ENCODE measurements at places on chromosomes 3 and 15.

GRCh38 chr3:197561926-197562325 lies 6.2 kb upstream of the BDH1 start:
- no peak for DNase-seq

GRCh38 chr3:5220193-5220592 lies 32.7 kb downstream of the EDEM1 start:
- no peak for DNase-seq

GRCh38 chr3:133127381-133127780 lies 89.2 kb downstream of the TMEM108 start:
- no peak for DNase-seq

DNA sequence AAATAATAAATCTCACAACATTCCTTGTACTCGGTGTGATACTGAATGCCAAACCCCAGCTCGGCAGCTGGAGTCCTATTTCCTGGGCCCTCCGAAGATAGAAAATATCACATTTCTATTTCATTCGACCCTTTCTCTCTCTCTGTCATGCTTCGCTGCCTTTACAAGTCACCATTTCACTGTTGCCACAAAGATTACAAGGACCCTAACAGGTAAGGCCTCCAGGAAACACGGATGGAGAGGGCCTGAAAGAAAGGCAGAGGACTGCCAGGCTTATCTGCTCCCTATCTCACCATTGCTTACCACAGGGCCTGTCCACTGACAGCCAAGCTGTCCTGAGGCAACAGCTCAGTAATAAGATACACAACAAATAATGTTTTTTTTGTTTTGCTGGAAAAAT lies 376.5 kb downstream of the MECOM start:
- DNase-seq, result no peak

GRCh38 chr3:8113626-8114025 lies 388.0 kb upstream of the LMCD1 start:
- DNase-seq, result no peak

DNA sequence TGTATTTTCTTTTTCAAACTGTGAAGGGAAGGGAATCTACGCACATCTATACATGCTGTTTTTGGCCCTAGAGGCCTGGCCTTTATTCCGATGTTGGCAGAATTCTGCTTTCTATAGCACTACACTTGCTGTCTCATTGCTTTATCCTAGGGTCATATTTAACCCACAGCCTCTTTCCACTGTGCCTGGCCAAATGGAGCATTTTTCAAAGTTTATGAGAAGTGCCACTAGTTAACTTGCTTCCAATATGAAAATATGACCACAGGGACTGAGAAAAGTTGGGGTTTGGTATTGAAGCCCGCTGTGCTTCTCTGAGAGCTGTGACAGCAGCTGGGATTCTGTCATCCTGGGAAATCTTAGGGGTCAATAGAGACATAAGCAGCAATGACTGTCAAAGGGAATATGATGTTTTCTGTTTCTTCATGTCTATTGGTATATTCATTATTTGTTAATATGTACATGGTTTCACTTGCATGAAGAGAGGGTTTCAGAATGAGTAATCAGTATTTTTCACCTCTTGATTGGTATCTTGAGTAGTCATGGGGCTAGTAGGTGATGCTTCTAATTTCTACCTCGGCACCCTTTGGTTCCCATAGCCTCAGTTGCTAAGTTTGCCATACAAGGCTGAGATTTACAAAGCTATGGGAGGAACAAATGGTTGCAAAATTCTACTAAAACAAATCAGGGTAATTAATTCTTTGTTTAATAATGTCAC lies 275.8 kb upstream of the RBMS3 start:
- no peak for DNase-seq

- no peak for DNase-seq
Observed at GRCh38 chr3:69590111-69590510, 149.2 kb upstream of the MITF start.

Data from liver (tissue), 10 donors.